Hematopoietic multipotent progenitor cell (in vitro differentiated cells): ENCODE measurements at places on chromosomes 7 and 10.

GRCh38 chr7:103714376-103714927, 268.4 kb upstream of the SLC26A5 start:
- no peak for DNase-seq

GRCh38 chr10:12720217-12720981, 281.1 kb downstream of the CCDC3 start:
- DNase-seq, result no peak

- no peak for DNase-seq
Observed at GRCh38 chr10:104316321-104317099, 21.8 kb downstream of the ITPRIP start.

DNA sequence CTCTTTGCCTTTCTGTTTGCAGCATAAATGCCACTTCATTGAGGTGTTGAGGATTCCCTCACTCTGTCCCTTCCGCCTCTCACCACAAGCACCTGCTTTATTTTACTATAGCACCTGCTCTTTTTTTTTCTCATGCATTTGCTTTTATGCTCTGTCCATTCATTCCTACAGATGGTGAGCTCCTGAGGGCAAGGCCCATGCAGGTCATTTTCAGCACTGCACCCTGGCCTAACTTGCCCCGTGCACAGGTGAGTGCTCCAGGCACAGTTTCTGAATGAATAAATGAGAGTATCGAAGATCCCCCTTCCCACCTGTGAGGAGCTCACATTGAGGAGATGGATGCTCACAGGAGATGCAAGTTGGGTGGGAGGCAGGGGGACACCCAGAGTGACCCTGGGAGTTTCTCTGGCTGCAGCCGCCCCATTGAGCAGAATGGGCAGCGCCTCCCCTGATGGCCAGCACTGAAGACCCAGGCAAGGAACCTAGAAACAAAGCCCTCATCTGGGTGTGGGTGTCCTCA, 1.2 kb upstream of the AKR1E2 start:
- no peak for DNase-seq

- DNase-seq, result no peak
Observed at GRCh38 chr10:53395449-53395848, 622.9 kb upstream of the MBL2 start.

- no peak for DNase-seq
Observed at GRCh38 chr7:106874076-106874475, 9.0 kb downstream of the PIK3CG start.

DNA sequence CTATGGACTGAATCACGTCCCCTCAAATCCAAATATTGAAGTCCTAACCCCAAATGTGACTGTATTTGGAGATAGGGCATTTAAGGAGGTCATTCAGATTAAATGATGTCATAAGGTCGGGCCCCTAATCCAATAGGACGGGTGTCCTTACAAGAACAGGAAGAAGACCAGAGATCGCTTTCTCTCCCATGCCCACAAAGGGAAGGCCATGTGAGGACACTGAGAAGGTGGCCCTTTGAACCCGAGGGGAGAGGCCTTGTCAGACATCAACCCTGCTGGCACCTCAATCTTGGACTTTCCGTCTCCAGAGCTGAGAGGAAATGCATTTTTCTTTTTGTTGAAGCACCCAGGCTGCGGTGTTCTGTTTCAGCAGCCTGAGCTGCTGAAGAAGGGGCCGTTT, 72.3 kb upstream of the KLF6 start:
- DNase-seq, result no peak

GRCh38 chr7:132084776-132085388, 491.4 kb downstream of the PLXNA4 start:
- DNase-seq, result no peak

- no peak for DNase-seq
Observed at GRCh38 chr7:47594406-47594805, 12.5 kb upstream of the TNS3 start.

DNA sequence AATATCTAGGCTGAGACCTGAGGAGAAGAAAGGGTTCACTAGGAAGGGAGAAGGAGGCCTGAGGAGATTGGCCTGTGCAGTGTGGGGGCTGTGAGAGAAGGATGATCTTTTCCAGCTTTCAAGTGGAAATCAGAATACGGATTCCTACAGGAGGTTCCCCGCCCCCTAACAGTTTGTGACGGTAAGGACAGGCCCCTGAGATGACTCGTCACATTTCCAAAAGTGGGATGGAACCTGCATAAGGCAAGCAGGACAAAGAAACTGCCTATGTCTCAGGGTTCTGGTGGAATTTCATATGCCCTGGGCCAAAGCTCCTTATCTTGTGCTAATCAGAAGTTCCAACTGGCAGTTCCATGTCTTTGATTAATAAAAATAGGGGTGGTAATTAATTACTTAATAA, 275.6 kb downstream of the SNX10 start:
- no peak for DNase-seq

DNA sequence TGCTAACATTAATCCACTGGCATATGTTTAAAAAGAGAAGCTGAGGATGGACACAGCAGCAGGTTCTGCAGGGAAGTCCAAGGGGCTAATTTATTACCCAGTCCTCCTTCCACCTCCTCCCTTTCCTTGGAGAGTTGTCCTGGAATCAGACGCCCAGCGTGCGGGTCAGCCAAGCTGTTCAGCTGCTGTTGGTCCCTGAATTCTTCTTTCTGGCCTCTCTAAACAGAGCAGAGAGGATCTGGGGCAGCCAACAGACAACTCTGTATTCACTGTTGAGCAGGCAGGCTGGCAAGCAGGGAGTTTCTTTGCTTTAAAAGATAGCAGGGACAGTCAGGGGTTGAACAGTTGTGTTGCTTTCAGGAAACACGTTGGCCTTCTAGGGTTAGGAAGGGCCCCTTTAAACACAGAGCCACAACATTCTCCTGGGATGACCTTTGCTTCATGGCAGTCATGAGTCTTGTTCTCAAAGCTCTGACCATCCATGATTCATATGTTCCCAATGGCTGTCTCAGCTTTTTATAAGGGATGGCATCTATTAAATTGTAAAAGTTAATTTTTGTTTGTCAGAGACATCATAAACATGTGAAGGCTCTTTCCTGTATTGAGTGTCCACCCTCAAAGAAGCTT, 217.0 kb downstream of the CREB5 start:
- no peak for DNase-seq

DNA sequence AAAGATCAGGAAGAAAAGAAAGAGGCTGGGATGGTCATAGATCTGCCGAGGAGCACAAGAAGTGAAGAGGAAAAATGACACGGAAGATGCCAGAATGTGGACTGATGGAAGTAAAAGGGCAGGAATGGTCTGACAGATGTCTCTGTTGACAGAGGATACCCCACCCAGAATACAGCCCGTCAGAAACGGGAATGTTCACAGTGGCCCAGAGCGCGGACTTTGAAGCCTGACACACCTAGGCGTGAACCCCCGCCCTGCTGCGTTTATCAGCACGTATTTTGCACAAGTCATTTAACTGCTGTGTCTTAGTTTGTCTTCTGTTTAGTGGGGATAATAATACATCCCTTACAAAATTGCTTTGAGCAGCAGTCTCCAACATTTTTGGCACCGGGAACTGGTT, 27.1 kb downstream of the AKR1B1 start:
- no peak for DNase-seq

GRCh38 chr7:71404726-71405345, 272.9 kb downstream of the GALNT17 start:
- DNase-seq, result no peak

- no peak for DNase-seq
Observed at GRCh38 chr7:127928852-127929251, 102.4 kb downstream of the LRRC4 start.

DNA sequence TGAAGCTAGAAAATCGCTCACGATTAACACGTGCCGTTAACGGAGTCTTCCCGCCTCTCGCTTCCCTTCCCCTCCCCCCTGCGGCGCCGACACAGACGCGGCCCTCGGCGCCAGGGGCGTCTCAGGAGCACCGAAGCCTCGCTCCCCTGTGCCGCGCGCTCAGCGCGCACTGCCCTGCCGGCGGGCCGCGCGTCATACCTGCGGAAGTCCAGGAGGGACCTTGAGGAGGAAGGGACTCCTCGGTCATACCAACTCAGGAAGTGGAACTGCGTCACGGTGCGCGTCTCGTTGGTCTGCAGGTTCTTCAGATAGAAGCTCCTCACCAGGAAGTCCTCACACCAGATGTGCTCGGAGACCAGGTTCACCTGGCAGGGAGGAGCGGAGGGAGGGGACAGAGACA, 239.6 kb downstream of the DNAJB6 start:
- peak; percentile 13 for DNase-seq

- no peak for DNase-seq
Observed at GRCh38 chr10:89404104-89405047, 10.0 kb upstream of the IFIT5 start.

- no peak for DNase-seq
Observed at GRCh38 chr10:19749185-19749729, 67.0 kb upstream of the PLXDC2 start.

DNA sequence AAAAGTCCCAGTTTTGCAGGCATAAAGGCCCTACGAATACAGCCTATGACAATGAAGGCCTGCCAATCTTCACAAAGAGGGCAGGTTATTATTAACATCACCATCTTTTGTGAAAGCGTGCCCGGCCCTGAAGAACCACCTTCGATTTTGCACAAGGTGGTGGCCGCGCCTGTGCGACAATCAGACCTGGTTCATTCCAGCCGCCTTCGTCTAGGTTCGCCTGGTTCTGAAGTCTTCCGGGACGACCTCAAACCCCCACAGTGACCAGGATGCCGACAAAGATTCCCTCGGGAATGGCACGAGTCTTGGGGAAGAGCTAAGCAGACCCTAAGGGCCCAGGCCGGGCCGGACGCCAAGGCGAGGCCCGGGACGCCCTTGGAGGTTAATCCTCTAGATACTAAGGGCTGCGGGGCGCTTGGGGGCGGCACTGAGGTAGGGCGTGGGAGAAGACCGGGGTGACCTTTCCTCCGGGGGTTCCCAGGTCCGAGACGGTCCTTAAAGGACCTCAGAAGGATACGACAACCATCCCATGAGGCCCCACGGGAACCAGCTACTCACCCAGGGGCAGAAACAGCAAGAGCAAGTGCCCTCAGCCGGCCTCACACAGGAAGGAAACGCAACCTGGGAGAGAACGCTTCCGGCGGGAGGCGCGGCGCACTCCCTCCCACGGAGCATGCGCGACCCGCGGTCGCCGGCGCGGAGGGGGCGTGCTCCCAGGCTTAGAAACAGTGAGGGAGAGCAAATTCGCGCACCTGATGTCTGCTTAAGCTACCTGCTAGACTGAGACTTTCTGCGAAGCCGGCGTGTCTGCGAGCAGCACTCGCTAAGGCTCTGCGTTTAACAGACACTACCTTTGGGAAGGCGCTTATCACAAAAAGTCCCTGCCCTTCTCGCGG, at the start of gene ATAD1:
Gene ATAD1, minus strand, starts transcription at position 618 of the 896 bp plus-strand sequence. CDS start 3,627 bp downstream, outside the sequence.
- DNase-seq, result peak; percentile 93

GRCh38 chr7:125654076-125654475, 724.5 kb upstream of the POT1 start:
- DNase-seq, result no peak

DNA sequence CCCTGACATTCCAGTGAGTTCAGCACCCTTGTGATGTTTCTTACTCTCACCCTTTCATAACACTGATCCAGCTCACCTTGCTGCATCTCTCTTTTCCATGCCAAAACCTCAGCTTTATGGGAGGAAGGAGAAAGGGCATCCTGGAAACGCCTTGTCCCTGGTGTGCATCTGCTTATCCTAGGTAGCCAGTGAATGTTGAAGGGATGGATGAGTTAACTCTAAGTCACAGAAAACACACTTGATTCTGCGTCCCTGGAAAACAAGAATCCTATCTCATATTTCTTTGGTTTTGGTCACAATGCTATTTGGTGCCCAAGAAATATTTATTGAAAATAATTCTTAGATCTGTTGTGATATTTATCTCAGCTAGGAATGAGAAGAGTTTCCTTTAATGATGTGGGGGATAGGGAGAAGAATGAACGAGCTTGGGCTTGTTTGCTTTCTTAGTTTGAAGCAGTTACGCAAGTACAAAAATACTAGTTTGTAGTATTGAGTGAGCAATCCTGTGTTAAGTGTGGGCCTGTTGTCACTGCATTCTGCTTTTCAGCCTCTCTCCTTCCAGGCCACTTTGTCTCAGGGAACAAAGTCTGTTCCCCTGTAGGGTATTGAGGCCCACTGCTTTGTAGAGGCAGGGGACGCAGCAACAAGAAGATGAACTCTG, 126.5 kb downstream of the ARID5B start:
- DNase-seq, result no peak

DNA sequence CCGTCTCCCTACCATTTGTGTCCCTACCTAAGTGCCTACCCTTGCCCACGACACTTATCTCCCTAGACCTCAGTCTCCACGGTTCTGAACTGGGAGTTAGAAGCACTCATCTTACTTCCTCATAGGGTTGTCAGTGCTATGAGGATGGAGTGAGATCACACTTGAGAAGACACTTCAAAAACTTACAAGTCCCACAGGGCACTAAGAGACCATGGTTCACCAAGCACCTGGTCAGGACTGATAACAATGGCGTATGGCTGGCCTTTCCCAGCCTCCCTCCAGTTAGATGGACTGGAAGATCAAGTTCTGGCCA, 43.2 kb downstream of the KCNMA1 start:
- no peak for DNase-seq

GRCh38 chr7:79741684-79742083, 288.2 kb upstream of the MAGI2 start:
- DNase-seq, result no peak

- no peak for DNase-seq
Observed at GRCh38 chr7:133512560-133512959, 259.7 kb downstream of the EXOC4 start.

DNA sequence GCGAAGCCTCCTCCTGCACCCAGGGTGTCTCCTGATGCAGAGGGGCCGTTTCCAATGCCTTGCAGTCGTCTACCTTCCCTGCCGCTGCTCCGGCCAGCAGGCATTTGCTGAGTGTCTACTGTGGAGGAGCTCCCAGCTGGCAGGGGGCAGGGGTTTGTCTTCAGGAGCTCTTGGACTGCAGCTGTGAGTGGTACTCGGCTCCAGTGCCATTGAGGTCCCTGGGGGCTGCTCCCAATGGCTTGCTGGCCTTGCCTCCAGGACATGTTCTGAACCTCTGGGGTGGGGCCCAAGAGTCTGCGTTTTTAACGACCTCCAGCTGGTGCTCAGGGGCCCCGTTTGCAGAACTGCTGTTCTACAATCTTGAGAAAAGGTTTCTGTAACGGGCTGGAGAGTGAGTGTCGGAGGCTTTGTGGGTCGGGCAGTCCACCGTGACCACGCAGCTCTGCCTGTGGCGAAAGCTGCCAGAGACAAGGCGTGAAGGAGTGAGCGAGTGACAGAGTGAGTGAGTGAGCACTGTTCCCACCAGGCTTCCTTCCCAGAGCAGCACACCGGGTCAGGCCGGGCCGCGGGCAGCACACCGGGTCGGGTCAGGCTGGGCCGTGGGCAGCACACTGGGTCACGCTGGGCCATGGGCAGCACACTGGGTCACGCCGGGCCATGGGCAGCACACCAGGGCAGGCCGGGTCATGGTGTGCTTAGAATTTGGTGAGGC, 520.2 kb downstream of the PTPRN2 start:
- no peak for DNase-seq
